ENCODE measurements at places on chromosomes 6 and 20.

GRCh38 chr20:25360631-25361286 is 29.9 kb downstream of the ABHD12 start:
- DNase-seq = no peak

DNA sequence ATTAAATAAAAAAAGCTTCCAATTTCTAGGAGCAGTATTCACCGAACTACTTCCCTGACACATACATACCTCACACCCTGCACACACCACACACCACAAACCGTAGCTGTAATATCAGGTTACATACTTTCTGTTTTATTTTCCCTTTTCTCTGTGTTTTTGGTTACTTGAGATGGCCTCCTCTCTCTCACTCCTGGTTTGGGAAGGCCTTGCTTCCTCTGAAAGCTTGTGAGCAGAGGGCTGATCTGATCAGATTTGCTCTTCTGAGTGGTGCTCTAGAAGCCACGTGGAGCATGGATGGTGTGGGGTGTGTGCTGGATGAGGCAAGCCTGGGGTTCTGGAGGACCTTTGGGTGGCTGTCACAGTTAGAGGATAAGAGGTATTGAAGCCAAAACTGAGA is 20.9 kb downstream of the UTRN start:
- no peak for DNase-seq

DNA sequence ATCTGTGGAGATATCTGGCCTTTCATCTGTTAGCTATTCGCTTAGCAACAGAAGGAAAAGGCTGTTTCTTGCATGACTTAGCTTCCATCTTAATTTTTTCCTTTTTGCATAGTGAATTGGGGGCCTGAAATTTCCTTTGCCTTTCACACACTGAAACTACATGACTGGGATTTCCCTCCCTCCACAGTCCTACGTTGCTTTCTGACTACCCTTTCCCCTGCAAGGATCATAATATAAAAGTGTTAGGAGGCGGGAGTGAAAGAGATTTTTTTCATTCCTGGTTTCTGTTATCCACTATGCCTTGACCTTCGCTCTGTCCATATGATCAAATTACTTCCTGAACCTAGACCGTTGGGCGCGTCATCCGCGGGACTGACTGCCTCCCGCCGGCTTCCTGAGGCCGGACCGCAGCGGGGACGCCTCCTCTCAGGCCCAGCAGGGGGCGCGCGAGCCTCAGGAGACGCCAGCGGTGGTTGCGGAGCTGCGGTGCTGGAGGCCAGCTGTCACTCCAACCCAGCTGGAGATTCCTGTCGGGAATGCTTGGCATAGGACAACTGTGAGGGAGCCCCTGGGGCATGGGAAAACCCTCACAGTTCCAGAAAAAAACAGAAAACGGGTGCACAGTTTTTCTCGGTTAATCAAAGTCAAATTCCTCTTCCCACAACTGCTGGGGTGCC is 55.6 kb downstream of the MEP1A start:
- peak; percentile 57 for DNase-seq

DNA sequence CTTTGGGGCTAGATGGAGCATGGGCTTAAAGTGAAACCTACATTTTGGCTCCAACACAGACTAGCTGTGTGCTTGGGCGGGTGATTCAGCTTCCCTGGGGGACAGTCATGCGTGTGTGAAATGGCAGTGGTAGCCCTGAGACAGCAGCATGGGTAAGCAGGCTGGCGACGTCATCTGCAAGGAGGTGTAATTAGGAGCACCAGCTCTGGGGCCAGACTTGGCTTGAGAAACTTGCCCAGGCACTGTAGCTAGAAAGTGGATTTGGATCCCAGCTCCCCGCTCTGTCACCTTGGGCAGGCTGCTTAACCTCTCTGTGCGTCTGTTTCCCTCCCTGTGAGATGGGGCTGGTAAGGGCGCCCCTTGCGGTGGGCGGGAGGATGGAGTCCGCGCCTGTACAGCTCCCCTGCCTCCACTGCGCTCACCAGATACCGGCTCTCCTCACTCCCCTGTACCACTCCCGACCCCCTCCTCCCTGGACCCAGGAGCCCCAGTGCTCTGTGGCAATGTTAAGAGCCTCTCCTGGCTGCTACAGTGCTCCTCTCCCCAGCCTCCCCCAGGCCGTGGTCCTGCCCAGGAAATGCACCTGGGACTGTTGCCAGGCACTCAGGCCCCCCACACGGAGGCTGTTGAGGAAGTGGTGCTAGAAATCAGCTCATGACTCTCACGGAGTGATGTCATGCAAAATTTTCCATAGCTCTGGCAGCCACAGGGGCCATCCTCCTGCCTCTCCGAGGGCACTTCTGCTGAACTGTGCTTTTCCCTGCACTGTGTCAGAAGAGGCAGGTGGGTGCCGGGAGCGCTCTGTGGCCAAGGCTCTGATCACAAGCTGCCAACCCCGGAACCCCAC is 44.6 kb downstream of the SYNJ2 start:
- peak; percentile 88 for DNase-seq

- no peak for DNase-seq
Measured at GRCh38 chr6:165861226-165861625, 198.2 kb upstream of the PDE10A start.

GRCh38 chr20:63889241-63890200 is 5.4 kb upstream of the DNAJC5 start:
- DNase-seq = no peak

- DNase-seq = no peak
Measured at GRCh38 chr6:85419046-85419759, 30.7 kb upstream of the NT5E start.

DNA sequence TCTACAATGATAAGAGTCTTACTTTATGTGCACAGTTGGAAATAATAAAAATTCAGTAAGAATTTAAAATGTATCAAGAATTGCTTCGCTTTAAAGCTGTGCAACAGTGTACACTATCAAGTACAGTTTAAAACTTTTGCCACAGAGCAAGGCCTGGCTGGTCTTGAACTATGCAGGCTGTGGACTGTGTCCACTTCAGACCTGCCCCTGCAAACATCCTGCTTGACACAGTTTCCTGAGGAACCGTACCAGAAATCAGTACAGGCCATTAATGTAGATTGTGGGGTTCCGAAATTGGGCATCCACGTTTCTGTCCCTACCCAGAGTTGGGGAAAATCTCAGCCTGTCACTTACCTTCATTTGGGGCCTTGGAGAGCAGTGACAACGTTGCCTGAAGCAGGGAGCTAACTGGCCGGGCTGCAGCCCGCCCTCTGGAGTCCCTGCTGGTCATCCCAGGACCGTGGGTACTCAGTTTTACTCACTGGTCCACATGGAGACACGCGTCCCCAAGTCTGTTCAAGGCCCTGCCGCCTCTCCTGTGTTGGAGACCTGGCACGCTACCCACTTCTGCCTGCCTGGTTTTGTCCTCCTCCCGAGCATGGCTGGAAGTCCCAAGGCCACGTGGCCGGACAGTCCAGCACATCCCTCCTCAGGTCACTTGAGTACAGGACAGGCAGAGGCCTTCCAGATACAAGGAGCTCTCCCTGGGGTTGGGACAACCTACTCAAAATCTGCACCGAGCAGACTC is 8.4 kb downstream of the NINL start:
- DNase-seq = no peak

DNA sequence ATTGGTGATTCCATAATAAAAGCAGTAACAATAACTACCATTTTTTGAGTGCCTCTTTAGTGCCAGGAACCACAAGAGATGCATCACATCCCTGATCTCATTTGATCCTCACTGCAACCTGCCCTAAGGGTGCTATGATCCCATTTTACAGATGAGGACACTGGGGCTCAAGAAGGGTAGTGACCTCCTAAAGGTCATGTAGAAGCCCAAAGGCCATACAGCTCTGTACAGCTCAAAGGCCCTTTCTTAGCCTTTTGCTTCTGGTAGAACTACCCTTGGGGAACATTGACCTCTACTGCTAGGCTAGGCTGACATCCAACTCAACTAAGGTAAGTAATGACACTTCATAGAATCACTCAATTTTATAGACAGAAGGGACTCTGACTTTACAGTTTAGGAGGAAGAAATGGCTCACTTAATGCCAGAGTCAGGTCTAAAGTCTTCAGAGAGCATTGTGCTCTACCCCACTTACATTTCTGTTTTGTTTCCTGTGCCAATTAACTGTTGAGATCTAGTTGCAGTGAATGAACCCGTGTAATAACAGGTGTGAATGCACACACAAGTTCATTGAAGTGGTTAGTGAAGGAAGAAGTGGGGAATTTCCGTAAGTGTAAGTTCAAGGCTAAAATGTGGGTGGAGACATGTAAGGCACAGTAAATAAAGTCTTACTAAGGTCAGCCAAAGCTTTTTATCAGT is 10.7 kb downstream of the SLC9A8 start:
- peak; percentile 52 for DNase-seq

- DNase-seq = peak; percentile 57
Measured at GRCh38 chr6:113632220-113632864, 224.8 kb upstream of the MARCKS start.

DNA sequence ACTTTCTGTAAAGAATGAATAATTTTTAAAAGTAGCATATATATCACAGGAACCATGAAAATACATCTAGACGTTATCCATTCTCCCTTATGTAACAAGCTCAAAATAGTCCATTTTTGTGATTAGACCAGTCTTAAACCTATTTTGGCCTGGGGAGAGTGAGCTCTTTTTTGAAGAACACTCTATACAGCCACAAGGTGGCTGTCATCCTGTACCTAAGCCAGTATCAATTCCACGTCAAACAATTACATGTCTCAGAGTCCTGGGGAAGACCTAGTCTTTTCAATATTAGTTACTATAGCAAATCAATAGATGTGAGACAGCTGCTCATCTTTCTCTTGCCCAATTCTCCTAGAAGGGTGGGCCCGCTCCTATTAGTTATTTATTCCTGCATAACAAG is 28.4 kb downstream of the FBXO5 start:
- no peak for DNase-seq

DNA sequence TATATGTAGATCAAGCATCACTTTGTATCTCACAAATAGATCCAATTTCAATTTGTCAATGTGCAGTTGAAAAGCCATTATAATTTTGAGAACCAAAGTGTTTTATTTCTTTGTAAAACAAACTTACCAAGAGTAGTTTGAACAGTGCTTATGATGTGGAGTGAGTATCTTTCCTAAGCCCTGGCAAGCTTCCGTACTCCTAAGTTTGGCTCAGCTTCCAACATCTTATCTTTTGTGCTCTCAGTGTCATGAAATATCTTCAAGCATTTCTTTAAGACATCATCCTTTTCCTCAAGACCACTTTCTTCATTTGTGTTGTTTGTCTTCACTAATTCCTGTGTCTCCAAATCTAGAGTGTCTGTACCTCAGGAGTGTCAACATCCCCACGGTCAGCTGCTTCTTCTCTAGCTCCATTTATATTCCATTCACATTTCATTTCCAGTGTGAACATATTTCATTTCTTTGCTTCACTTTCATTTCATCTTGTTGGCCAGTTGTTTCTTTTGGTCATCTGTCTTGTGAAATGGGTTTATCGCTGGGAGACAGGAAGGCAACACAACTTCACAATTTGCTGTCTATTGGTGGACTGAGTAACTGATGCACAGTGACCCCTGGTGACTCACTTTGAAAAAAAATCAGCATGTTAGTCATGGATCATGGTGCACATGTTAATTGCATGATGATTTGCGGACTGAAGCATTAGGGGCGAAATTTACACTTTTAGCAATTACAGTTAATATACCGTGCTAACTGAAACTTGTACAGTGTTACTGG is 36.9 kb downstream of the SLC24A3 start:
- peak; percentile 6 for DNase-seq

DNA sequence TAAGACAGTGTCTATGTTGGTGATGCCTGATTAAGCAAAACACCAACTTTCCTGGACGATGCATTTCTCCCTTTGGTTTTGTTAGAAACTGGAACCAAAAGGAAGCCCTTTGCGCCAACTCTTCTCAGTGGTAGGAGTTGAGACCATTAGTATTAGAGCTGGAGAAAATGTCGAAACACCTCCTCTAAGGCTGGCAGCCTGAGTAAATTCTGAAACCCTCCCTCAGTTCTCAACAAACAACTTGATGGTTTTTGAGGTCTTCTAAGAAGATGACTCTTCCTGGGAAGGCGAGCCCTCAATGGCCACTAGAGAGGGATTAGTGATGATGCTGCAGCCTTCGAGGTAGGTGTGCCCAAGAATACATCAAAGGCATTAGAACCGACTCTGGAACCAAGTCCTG is 78.4 kb upstream of the CCN6 start:
- DNase-seq = no peak

DNA sequence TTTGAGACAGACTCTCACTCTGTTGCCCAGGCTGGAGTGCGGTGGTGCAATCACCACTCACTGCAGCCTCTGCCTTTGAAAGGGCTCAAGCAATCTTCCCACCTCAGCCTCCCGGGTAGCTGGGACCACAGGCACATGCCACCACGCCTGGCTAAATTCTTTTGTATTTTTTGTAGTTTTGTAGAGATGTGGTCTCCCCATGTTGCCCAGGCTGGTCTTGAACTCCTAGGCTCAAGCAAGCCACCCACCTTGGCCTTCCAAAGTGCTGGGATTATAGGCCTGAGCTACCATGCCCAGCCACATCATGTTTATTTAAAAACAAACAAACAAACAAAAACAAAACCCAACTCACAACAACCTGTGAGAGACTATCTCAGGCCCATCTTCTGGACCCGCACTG is 29.7 kb upstream of the APCDD1L start:
- no peak for DNase-seq

DNA sequence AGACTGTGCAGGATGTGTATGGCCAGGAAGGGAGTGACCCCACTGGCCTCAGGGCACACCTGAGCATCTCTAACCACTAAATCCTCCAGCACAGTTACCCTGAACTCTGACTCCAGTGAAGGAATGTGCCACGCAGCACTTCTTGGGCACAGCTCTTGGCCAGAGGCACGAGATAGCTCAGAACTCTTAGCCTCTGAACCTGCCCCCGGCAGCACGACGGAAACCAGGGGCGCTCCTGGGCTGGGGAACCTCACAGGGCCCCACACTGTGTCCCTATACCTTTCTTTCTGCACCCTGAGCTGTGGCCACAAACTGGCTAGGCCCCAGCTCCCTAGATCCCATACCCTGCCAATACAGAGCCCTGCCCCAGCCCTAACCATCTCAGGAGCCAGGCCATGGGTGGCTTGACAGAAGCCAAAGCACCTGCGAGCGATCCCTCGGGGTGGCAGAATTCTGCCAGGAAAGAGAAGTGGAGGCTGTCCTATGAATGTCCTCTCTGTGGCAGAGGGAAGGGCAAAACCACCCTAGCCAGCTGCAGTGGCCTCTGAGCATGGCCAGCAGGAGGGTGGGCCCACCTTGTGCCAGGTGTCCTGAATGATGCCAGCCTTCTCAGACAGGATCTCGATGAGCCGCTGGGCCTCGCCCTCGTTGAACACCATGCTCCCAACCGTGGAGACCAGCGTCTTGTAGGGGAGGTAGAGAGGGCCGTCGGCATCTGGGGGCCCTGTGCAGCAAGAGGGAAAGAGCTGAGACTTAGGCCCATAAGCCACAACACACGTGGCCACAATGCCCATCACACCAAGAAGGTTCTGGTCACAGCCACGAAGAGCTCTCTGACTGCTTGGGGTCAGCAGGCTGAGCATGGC is 39.4 kb downstream of the RRBP1 start:
- DNase-seq = no peak

DNA sequence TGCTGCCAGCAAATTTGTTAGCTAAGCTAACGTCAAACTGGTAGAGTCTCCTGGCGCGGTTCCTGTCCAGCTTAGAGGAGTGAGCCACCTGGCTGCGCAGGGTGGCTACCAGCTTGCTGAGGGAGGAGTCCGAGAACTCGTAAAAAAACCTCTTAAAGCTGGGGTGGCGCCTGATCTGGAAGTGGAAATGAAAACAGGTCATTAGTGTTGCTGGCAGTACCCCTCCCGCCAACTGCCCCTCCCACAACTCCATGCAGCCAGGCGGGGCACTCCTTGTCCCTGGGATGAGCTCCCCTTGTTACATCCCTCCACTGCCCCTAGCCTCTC is 17.3 kb downstream of the BNIP5 start:
- no peak for DNase-seq
